AG10803 (cell line): ENCODE measurements at places on chromosomes 11 and 22.
A peak's percentile ranks its signal among the peaks of the same experiment; 100 is the strongest.

GRCh38 chr11:119531623-119532022 lies 108.7 kb upstream of the THY1 start:
- no peak for DNase-seq

DNA sequence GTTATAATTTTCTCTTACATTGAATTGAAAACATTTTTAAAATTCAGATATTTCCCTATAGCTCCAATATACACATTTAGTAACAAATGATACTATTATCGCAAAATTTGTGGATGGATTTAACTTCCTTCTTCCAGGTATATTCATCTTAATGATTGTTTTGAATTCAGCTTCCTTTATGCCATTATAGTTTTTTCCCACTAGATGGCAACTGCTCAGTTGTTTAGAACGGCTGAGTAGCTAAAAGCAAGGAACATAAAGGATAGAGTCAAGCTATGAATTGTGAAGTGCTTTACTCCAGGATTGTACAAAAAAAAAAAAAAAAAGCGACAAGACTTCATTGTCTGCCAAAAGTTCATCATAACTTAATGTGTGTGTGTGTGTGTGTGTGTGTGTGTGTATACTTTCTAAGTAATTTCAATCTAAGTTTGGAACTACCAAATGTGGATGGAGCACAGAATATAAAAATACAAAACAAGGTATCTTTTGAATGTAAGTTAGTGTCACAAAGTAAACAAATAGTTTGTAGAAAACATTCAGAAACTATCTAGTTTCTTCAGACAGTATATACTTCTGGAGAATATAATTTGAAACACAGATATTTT lies 846.4 kb downstream of the DLG2 start:
- DNase-seq, result peak; percentile 34

GRCh38 chr11:31802990-31803812 lies 7.9 kb downstream of the PAX6 start:
- DNase-seq, result no peak

- DNase-seq, result no peak
Measured at GRCh38 chr11:33613404-33613803, 87.2 kb downstream of the C11orf91 start.

GRCh38 chr11:32032478-32032877 lies 58.4 kb upstream of the RCN1 start:
- peak; percentile 18 for DNase-seq

DNA sequence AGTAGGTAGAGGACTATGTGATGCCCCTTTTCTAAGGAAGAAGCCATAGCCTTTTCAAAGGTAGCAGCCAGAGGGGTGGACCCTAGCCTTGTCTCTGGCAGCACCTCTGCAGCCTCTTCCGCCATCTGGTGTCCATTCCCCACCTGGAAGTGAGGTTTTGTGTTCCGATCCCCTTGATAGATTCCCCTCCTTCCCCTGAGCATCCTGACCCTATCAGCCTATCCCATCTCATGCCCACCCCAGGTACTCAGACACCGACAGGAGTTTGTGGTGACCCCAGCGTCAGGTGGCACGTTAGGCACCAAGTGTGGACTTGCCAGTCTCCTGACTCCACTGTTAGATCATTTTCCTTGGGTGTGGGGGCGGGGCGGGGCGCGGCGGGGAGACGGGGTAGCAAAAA lies 398 bp upstream of the FAM89B start:
- DNase-seq, result no peak

GRCh38 chr11:36328966-36329673 lies 33.0 kb downstream of the PRR5L start:
- no peak for DNase-seq

- DNase-seq, result no peak
Measured at GRCh38 chr11:18765554-18765953, 26.0 kb downstream of the PTPN5 start.

DNA sequence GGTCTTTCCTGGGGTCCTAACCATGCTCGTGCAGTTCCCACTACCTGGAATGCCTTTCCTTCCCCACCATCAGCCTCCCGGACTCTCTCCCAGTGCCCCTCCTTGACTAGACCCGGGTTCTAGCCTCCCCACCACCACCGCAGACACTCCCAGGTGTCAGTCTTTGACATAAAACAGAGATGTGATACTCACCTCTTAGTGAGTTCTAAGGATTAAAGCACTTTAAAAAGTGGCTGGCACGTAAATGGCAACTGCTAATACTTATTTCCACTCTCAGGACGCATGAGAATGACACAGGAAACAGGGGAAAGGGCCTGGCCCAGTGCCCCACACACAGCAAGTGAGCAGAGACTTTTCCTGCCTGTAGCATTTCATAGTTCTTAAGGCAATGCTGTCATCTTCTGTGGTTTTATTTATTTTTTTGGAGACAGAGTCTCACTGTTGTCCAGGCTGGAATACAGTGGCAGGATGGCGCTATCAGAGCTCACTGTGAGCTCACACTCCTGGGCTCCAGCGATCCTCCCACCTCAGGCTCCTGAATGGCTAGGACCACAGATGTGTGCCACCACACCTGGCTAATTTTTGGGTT lies 1.9 kb upstream of the SLC25A45 start:
- peak; percentile 57 for DNase-seq

DNA sequence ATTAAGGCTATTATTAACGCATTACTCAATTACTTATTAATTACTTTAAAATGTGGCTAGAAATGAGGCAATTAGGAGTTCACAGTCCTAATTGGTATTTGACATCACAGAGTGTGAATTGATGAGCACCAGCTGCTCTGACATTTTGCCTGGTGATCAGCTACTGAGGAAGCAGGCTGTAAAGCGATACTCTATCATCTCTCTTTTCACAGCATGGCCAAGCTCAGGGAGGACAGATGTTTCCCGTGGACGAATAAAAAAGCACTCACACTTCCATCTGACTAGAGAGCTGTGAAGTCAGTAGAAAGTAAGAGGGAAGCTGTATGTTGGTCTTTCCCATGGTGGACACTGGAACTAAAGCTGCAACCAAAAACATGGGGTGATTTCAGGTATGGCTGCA lies 29.1 kb upstream of the SYT9 start:
- no peak for DNase-seq

DNA sequence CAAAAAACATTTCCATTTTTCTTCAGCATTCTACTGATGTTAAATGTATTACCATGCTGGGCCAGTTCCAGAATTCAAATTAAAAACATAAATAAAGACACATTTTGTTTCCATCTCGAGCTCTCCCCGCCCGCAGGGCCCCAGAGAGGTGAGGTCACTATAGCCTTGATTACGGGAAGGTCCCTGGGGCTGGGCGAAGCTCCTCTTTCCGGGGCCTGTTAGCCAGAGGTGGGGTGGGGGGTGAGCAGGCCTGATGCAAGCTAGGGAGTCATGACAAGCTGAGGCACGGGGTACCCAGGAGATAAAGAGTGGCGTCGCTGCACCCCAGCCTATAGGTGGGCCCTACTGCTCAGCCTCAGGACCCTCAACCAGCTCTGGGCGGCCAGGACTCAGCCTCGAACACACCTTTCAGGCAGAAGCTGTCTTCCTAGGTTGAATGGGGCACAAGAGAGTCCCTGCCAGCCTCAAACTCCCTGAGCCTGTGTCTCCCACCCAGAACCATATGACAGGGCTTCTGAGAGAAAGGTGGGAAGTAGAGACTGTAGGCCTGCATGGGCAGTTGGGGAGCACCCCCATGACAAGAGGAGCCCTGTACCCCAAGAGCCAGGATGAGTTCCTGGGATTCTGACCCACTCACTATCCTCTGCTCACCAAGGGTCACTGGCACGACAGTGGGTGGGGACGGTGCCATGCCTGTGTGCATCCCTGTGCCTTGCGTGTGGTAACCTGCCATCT lies 34.8 kb downstream of the KCNQ1OT1 start:
- no peak for DNase-seq

DNA sequence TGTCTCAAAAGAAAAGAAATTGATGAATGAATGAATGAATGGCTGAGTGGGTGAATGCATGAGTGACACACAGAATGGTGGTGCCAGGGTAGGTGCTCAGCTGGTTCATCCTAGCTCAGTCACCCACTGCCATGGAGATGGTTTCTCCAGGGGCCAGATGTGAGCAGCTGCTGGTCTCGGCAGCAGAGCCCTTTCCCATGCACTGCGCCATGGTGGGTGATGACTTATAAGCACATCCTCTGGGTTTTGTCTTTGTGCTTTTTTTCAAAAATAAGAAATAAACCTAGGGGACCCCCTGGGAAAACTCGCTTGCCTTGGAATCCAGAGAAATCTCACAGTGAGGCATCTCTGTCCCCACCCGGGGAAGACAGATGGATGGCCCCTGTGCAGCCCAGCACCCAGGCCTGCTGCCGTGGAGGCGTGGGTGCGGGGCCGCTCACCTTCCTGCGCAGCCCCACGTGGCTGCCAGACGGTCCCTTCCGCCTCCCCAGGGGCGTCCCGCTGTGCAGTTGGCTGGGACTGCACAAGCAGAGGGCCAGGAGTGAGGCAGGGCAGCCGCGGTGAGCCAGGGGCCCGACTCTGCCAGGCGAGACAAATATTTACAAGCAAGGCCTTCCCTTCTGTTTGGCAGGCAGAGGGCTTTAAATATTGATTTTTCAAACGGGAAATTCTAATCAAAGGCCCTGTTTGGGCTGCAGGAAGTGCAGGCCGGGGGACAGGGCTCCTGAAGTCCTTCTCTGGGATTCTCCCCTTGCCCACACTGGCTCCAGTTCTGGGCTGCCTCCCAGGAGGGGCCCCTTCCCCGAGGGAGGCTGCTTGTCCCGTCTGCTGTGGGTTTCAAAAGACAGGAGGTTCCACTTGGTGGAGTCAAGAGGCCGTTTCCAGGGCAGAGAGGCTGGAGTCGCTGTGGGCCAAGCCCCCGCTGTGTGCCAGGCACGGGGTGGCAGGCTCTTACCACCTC lies 24.3 kb downstream of the MPPED1 start:
- DNase-seq, result no peak

DNA sequence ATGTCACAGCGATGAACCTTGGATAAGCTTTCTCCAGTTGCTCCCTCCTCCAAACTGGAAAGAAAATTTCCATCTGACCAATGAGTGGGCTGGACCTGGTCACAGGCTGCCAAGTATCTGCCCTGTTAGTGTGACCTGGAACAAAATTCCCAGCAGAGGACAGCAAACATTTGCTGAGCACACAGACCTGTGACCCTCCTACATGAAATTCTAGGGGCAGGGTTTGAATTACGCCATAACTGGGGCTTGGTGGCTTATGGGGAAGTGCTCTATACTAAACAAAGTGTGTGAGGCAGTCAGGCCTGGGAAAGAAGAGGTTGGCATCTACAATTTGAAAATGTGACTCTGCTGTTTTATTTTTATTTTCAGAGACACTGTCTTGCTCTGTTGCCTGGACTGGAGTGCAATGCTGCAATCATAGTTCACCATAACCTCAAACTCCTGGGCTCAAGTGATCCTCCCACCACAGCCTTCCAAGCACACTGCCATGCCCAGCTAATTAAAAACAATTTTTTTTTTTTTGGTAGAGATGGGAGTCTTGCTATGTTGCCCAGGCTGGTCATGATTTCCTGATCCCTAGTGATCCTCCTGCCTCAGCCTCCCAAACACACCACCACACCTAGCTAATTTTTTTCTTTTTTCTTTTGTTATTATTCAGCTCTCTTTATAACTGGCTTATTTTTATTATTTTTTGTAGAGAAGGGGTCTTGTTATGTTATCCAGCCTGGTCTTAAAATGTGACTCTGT lies 13.6 kb upstream of the XBP1 start:
- no peak for DNase-seq

DNA sequence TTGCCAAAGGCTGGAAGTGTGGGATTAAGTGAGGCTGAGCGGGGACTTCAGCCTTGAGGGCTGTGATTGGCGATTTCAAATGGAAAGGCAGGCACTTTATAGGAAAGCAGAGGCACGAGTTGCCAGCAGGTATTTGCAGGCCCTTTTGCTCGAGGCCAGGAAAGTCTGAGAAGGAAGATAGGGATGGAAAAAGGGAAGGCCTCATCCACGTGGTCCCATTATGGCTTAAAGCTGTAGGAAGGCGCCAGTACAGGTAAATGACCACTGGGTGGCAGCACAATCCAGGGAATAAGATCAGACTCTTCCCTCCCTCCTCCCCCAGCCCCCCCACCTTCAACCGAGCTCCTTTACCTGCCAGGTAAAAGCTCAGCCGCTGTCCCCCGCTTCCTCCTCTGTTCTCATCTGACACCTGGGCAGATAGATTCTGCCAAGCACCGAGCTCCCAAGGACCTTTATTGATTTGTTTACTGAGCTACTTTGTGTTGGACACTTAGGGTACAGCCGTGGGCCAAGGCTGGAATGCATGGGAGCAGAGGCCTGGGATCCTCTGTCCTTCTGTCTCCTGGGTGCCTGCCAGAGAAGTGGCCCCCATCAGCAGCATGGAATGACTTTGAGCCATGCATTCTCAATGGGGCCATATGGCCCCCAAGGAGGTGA lies 7.5 kb downstream of the P2RX3 start:
- peak; percentile 60 for DNase-seq

GRCh38 chr11:125423247-125423849 lies 72.7 kb downstream of the FEZ1 start:
- DNase-seq, result no peak

GRCh38 chr11:77596626-77597025 lies 6.9 kb downstream of the AQP11 start:
- DNase-seq, result peak; percentile 83

DNA sequence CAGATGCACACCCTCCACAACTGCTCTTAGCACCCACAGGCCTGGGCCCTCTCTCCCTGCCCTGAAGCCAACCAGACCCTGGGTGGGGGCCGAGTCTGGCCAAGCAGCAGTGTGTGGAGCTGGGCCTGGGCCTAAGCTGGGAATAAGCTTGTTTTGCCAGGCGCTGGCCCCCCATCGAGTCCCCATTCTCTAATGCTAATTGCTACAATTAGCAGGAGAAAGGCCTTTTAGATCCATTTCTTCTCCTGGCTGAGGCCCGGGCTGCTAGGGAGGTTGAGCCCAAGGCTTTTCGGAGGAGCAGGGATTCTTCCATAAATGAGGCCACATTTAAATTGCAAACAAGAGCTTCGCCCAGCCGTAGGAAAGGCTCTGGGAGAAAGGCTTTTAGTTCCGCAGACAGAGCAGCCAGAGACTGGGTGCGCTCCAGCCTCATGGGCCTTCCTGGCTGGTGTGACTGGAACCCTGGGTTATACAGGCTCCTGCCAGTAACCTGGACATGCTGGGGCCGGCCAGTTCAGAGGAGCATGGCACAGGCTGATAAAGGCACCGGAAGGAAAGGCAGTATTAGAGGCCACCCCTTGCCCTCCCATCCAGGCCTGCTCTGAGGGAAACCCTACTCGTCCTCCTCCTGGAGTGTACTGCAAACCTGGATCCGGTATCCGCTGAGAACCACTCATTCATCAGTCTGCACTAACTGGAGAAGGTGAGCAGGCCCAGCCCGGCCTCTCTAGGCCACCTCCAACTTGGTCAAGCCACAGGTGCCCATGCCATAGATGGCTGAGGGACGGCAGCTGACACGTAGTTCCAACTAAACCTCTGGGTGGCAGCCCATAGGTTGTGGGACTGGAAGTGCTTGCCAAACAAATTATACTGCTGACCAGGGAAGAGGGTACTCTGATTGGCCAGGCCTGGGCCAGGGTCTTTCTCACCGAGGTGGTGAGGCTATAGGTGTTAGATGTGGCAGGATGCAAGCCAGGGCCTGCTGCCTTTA lies 6.2 kb downstream of the KCNQ1OT1 start:
- DNase-seq, result no peak

DNA sequence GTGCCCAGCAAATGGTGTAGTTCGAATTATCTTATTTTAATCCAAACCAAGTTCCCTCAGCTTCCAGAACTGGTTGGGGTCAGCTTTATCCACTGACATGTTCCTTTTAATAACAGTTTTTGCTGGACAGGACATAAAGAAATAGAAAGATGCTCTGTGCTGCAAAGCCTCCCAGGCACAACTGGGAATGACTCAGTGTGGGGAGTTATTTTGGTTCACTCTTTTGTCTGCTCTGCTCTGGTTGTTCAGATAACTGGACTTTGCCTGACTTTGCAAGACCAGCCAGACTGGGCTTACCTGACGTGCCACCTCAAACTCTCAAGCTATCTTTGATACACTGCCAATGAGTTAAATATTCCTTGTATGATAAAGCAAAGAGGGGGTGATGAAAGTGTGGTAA lies 25.6 kb downstream of the SEZ6L start:
- DNase-seq, result no peak
